Stimulated activated CD8-positive, alpha-beta memory T cell treated with anti-CD3 and anti-CD28 coated beads, Interleukin-4, amount 100 ng/mL, for 1 hour (primary cell): ENCODE measurements at places on chromosomes 4 and X.

DNA sequence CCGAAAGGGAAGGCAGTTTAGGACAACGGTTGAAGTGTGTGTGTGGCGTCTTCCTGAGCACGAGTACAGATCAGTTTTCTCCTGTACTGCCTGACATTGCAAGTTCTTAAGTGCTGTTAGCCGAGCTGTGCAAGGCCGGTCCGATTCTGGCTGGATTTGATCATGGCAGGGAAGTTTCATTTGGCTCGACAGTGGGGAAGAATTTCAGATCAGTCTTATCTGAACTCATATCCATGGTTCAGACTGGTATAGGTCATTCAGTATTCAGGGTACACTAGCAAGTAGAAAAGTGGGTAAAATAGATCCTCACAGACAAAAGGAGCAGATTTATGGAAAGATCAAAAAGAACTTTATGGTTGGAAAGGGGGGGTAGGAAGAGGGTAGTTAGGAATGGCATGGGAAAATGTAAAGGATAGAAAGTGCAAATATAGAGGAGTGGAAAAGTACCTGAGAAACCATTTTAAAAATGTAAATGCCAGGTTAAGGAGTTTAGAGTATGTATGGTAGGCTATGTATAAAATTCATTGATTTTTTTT, 716 bp downstream of the THAP9 start:
- DNase-seq: no peak

DNA sequence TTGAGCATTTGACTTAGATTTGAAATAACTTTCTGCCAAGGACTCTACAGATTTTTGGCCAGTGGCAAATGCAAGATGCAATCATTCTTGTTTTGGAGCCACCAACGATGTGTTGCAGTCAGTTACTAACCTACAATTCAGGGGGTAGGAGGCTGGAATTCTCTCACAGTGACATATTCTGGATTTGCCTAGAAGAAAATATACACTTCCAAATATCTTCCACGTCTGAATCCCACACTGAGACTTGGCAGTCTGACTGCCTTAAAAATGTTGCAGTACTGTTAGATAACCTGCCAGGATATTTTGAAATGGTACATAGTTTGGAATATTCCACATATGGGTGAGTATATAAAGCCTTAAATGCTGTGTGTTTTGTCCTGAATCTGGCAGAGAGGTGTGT, 27.6 kb upstream of the AGTR2 start:
- DNase-seq: no peak

- DNase-seq: no peak
Measured at GRCh38 chr4:139833151-139833910, 167.7 kb downstream of the MGST2 start.

DNA sequence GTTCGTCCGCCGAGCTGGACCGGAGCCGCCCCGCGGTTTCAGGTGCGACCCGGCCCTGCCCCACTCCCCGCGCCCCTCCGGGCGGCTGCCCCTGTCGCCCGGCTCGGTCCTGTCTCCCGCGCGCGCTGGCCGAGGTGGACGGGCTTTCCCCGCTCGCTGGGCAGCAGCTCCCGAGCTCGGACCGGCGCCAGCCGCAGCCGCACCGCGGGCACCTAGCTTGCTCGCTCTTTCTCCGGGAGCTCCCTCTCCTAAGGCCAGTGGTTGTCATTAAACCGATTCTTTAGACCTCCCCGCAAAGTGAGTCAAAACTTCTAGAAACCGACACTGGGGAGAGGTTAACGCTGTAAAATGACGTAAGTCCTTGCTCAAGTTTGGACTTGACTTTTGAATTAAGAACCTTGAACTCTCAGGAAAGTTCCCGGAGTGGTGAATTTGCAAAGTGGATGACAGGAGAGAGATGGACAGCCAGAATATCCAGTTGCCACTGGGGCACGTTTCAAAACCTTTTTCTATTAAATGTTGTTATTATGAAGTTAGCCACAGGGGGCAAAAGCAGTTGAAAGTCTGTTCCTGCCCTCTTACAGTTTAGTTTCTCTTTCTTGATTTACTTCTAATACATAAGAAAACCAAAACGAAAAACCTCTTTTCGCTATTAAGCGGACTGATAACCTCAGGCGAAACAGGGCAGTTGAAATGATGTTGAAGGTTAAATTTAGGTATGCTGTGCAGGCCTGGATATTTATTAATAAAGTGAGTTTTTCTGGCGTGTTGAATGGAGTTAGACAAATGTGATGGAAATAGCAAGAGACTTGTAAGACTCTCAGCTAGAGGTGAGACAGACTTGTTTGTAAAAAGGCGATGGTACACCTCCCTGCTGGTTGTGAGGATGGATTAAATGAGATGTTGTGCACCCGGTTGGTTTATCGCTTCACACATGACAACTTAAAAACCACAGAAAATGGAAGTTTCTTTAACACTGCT, 847 bp downstream of the PI4K2B start:
- DNase-seq: no peak

DNA sequence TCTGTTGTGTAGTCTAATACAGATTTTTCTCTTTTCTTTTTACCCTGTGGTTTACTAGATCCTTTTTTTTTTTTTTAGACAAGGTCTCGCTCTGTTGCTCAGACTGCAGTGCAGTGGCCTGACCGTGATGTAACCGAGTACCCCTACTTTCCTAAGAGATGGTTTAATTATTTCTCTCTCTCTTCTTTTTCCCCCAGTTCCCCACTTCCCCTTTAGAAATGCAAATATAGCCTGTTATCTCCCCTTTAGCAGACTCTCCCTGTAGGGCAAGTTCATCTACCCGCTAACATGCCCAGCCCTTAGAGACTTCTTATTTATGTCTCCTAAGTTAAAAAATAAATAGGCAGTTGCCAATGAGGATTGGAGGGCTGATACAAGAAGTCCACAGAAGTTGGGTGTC, 4.5 kb downstream of the SNX25 start:
- no peak for DNase-seq

DNA sequence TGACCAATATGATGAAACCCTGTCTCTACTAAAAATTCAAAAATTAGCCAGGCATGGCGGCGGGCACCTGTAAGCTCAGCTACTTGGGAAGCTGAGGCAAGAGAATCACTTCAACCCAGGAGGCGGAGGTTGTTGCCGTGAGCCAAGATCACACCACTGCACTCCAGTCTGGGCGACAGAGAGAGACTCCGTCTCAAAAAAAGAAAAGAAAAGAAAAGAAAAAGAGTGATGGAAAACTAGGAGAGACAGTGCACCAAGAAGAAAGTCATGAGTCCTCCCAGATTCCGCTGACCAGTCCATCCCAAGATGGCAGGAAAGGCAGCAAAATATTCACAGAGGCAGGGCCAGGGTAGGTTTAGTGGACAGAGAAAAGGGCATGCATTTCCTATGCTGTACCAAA, 226.9 kb downstream of the ASMT start:
- no peak for DNase-seq

DNA sequence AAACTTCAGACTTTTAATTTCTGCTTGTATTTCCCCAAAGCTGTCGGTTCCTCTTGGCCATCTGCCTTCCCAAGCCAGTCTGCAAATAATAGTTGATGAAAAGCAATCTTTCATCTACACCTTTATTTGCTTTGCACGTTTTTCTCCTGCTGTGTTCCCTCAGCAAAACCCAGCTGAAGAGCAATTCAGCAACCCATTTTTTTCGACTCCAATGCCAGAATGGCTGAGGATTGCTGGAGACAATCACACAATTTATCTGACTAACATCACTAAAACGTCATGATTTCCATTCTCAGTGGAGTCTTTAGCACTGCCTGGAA, 94.3 kb downstream of the GPRIN3 start:
- no peak for DNase-seq

DNA sequence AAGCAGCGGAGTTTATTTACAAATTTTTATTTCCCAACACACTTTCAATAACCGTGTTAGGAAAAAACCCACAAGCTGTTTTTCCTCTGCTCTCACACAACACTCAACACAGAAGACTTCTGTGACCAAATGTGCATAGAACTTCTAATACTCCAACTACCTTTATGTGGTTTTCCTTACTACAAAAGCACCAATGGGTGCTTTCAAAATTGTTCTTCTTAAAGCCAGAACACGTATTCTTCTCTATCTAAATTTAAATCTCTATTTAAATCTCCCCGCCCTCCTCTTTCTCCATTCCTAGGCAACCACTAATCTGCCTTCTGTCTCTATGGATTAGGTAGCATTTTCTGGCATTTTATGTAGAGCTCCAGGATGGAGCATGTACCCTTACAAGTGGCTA, 90.0 kb downstream of the SHROOM2 start:
- no peak for DNase-seq

GRCh38 chrX:12249997-12250396, 111.7 kb downstream of the FRMPD4 start:
- DNase-seq: no peak

DNA sequence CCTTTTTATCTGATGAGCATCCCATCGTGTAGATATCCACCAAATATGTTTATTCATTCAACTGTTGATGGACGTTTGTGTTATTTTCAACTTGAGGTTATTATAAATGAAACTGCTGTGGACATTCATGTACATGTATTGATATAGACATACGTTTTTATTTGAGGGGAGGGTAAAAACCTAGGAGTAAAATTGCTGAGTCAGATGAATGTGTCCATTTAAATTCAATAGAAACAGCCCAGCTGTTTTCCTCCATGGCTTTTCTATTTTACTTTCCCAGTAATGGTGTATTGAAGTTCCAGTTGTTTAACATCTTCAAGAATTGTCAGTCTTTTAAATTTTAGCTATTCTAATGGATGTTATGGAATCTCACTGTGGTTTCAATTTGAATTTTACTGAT, 348.7 kb upstream of the GALNTL6 start:
- DNase-seq: no peak
